ENCODE measurements at places on chromosomes 5 and 9. TPM values are rescaled to one million over a fixed set of nuclear protein-coding genes. Genes with fewer than 3 reads are reported as not detected.

The NOXA1 gene
- polyA plus RNA-seq: 4.9 TPM

The SLC1A1 gene
- polyA plus RNA-seq: 22.2 TPM

The SLIT3 gene
- polyA plus RNA-seq: 48.8 TPM

The FGF10 gene
- polyA plus RNA-seq: 7.5 TPM

The SOHLH1 gene
- polyA plus RNA-seq: not detected

The AK8 gene
- polyA plus RNA-seq: 3.8 TPM

The PTPDC1 gene
- polyA plus RNA-seq: 10.5 TPM

The ROPN1L gene
- polyA plus RNA-seq: 0.78 TPM

The ANKRD20A1 gene
- polyA plus RNA-seq: 3.1 TPM

The KLF9 gene
- polyA plus RNA-seq: 7.0 TPM

The NIPAL4 gene
- 0.69 TPM for polyA plus RNA-seq

The TJP2 gene
- polyA plus RNA-seq: 107 TPM

The SH3GL2 gene
- 6.4 TPM for polyA plus RNA-seq

The BNC2 gene
- polyA plus RNA-seq: 8.5 TPM

The LRRTM2 gene
- polyA plus RNA-seq: 3.0 TPM

The QRFP gene
- polyA plus RNA-seq: 0.47 TPM

The SPINK6 gene
- not detected for polyA plus RNA-seq

The SYK gene
- 31.1 TPM for polyA plus RNA-seq

The PCDHA4 gene
- 0.86 TPM for polyA plus RNA-seq

The LMAN2 gene
- 128 TPM for polyA plus RNA-seq

The PCDHB11 gene
- polyA plus RNA-seq: 4.3 TPM

The CDKN2B gene
- polyA plus RNA-seq: 0.12 TPM

The IL9 gene
- not detected for polyA plus RNA-seq

The WDR31 gene
- polyA plus RNA-seq: 7.2 TPM

The SLC45A2 gene
- polyA plus RNA-seq: 0.51 TPM

The OCLN gene
- 45.0 TPM for polyA plus RNA-seq

The SV2C gene
- polyA plus RNA-seq: 0.06 TPM

The TENT4A gene
- 22.4 TPM for polyA plus RNA-seq

The ADAMTSL2 gene
- polyA plus RNA-seq: 1.3 TPM

The GNA14 gene
- polyA plus RNA-seq: 16.0 TPM

The CDX1 gene
- 0.62 TPM for polyA plus RNA-seq

The SLC25A48 gene
- 3.8 TPM for polyA plus RNA-seq

The SAXO1 gene
- 0.22 TPM for polyA plus RNA-seq

The BHMT2 gene
- polyA plus RNA-seq: 46.5 TPM

The HSD17B4 gene
- polyA plus RNA-seq: 218 TPM

The NMUR2 gene
- polyA plus RNA-seq: 0.15 TPM

The C7 gene
- 206 TPM for polyA plus RNA-seq

The TEX10 gene
- 45.8 TPM for polyA plus RNA-seq

The NIPSNAP3A gene
- 63.0 TPM for polyA plus RNA-seq

The GAPT gene
- polyA plus RNA-seq: 1.8 TPM

The MZB1 gene
- 0.50 TPM for polyA plus RNA-seq

The SPTAN1 gene
- polyA plus RNA-seq: 327 TPM

The DMGDH gene
- 24.9 TPM for polyA plus RNA-seq

The BRD9 gene
- 36.4 TPM for polyA plus RNA-seq

The PCDHGC5 gene
- polyA plus RNA-seq: 0.32 TPM

The SH3RF2 gene
- 3.8 TPM for polyA plus RNA-seq

The SLC36A2 gene
- 6.2 TPM for polyA plus RNA-seq

The LCN1 gene
- polyA plus RNA-seq: not detected

Data from right renal cortex interstitium (tissue), 3 donors.